ENCODE measurements at places on chromosomes 16 and 17.

DNA sequence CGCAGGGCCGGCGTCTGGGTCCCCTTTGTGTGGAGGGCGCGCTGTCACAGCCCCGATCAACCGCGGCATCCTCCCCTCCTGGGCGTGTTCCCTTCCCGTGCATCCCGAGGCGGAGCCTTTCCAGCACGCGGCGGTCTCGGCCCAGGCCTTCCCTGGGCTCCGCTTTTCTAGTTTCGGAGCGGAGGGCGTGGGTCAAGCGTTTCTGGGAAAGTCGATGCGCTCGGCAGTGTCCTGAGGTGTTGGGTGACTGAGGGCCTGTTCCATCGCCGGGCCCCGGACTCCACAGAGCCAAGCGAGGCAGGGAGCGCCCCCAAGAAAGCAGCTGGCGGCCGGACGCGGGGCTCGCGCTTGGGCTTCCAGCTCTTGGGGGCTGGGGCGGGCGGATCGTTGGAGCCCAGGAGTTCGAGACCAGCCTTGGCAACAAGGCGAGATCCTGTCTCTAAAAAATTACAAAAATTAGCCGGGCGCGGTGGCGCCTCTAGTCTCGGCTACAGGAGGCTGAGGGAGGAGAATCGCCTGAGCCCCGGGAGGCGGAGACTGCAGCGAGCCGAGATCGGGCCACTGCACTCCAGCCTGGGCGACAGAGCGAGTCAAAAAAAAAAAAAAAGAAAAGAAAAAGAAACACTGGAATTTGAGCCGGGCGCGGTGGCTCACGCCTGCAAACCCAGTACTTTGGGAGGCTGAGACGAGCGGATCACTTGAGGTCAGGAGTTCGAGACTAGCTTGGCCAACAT lies 806 bp downstream of the IFT140 start:
- no peak for DNase-seq

DNA sequence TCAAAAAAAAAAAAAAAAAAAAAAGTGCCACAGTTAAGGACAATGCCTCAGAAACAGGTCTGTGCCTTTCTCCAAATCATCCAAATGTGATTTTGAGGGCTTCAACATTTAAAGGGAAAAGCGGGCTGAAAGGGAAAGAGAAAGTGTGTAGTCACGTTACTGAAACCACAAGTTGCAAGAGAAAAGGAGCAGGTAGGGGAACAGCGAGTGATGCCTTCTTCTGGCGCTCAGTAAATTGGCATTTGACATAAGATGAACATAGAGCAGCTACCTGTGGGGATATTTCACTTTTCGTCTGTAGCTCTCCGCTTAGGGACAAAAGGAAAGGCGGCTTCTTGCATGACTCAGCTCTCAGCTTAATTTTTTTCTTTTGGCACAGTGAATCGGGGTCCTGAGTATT lies 11.1 kb downstream of the CMTM2 start:
- no peak for DNase-seq

DNA sequence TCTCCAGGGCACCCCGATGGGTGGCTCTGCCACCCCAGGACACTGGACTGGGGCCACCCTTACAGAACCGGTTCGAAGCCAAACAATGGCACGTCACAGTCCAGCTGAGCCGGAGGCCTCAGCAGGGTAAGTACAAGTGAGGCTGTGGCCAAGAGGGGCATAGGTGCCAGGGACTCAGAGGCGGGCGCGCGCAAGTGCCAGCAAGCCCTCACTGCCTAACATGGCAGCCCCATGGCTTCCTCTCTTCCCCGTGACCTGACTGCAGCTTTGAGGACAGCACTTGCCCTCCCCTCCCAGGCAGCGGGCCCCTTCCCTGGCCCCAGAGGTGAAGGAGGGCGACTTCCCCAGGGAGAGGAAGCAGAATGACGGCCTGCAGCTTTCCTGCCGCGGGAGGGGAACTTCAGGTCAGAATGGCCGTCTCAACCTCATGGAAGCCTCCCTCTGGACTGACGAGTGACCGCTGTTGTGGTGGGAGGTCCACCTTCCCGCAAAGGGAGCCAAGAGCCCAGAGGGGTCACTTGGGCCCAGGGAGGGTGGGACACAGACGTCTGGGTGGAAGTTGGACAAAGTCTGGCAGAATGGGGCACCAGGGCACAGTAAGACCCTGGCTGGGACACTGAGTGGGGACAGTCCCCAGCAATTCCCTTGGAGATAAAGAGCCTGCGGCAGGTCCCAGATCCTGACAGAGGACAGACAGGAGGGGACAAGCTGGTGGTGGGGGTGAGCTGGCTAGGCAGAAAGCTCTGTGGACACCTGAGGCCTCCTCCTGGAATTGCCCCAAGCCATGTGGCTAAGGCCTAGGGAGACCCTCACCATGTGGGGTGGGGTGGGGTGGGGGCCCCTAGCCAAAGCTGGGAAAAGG lies 52.1 kb upstream of the TOB1 start:
- no peak for DNase-seq

DNA sequence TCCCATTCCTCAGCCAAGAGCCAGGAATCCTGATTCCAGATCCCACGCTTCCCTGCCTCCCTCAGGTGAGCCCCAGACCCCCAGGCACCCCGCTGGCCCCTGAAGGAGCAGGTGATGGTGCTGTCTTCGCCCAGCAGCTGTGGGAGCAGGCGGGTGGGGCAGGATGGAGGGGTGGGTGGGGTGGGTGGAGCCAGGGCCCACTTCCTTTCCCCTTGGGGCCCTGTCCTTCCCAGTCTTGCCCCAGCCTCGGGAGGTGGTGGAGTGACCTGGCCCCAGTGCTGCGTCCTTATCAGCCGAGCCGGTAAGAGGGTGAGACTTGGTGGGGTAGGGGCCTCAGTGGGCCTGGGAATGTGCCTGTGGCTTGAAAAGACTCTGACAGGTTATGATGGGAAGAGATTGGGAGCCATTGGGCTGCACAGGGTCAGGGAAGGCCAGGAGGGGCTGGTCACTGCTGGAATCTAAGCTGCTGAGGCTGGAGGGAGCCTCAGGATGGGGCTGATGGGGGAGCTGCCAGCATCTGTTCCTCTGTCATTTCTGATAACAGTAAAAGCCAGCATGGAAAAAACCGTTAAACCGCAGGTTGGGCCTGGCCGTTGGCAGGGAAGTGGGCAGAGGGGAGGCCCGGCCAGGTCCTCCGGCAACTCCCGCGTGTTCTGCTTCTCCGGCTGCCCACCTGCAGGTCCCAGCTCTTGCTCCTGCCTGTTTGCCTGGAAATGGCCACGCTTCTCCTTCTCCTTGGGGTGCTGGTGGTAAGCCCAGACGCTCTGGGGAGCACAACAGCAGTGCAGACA lies at the start of gene SPN:
Gene SPN, plus strand, starts transcription at position 232 of the 791 bp plus-strand sequence. Its CDS starts 482 bp downstream, at position 714.
- no peak for DNase-seq

GRCh38 chr16:1177750-1178149 lies 24.8 kb downstream of the CACNA1H start:
- no peak for DNase-seq

- no peak for DNase-seq
Observed at GRCh38 chr16:81321039-81321438, 6.3 kb downstream of the GAN start.

- DNase-seq, result no peak
Observed at GRCh38 chr17:57046749-57047148, 38.3 kb upstream of the AKAP1 start.

DNA sequence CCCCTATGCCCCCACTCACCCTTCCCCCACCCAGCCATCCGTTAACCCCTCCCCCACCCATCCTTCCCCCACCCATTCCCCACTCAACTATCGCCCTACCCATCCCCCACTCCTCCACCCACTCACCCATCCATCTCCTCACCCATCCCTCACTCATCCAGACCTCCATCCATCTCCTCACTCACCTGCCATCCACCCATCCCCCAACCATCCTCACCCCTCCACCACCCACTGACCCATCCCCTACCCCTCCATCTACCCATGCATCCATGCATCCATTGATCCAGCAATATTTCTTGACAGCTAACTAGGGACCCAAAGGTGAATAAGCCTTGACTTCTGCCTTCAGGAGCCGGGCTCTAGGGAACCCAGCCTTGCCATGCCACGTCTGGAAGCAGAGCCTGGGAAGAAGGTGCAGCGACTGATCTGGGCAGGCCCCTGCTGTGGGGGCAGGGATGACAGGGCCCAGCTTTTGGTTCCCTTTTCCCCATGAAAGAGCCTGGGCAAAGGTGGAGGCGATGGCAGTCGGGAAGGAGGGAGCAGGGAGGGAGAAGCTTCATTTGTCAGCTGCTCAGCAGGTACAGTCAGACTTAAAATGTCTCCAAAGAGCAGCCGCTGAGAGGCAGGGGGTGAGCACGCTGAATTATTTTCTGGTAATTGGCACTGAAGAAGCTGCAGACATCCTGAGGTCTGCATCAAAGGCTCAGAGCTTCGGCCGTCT lies 23.1 kb upstream of the DOC2B start:
- DNase-seq, result no peak

DNA sequence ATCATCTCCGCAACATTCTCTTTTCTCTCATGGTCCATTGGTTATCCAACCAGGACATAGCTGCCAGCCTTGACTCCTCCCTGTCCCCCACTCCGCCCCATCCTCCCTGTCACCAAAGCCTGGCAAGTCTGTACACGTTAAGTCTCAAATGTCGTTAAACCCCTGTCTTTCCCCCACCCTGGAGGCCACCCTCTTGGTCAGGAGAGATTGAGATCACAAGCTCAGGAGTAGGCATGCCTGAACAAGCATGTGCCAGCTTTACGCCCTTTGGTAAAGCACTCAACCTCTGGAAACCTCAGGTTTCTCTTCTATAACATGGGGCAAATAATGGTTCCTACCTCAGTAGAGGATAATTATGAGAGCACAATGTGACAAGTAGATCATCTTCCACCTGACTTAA lies 38.1 kb upstream of the CCL1 start:
- DNase-seq, result no peak

- no peak for DNase-seq
Observed at GRCh38 chr17:67575325-67575724, 142.4 kb upstream of the NOL11 start.

DNA sequence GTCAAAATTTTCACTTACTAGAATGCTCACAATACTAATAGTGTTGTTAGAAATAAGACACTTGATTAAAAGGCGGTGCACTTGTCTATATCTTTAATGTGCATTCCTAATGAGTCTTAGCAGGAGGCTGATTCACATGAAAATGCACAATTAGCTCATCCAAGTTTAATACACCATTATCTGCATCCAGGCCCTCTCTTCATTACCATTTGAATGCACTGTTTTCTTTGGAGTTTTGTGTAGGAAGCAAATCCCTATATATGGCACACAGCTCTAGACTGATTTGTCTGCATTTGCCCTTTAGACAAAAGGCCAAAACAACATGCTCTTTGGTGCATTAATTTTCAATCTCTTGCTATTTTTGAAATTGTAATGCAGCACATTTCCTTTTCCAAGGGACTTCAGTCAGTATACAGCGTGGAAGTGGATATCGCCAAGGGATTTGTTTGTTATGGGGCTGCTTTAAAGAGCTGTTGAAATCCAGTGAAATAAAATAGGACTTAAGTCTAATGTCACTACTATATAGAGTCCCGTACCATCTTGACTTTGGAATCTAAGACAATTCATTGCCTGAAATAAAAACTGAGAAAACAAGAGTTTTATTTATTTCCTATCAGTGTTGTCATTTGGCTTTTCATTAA lies 257.6 kb upstream of the CPHXL start:
- no peak for DNase-seq

GRCh38 chr17:2266045-2266864 lies 37.3 kb downstream of the SMG6 start:
- DNase-seq, result no peak

DNA sequence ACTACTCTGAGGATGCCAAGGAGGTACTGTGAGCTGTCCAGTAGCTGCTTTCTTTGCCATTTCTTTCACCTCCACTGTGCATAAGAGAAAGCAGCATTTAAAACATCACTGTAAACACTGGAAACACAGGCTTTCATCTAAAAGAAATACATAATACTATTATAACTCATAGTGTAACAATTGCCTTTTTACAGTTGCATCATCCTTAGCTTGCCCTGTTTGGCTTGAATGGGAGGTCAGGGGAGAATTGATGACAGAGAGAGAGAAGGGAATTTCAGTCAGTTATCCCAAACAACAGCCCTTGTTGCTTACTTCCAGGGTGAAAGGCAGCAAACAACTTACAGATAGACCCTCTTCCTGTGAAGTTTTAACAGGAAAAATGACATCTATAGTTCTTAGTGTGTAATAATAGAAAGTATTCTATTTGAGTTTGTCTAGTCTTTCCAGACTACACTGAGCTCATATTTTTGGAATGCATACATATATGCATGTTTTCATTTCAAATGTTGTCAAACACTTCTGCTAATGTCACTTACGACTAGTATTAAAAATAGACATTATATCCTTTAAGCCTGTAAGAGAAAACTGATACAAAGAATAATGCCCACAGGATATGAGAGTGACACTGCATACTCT lies 71.7 kb upstream of the MTMR4 start:
- DNase-seq, result no peak

- no peak for DNase-seq
Observed at GRCh38 chr17:77227461-77228240, 86.9 kb downstream of the SEC14L1 start.

DNA sequence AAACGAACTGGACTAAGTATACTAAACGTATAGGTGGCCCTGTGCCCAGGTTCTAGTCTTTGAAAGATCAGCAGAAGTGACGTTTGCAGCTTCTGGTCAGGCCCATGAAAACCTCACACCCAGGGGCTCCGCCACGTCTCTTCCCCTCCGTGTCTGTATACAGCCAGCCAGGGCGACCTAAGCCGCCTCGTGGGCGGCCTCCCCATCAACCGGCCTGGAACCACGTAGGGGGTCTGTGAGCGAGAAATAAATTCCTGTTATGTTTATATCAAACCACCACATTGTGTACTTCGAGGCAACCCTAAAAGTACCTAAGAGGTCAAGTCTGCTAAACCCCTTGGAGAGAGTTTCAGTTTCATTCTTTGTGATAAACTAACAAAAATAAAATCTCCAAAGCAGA lies 6.8 kb downstream of the TK1 start:
- no peak for DNase-seq

- no peak for DNase-seq
Observed at GRCh38 chr17:36923814-36924221, 13.5 kb upstream of the LHX1 start.

DNA sequence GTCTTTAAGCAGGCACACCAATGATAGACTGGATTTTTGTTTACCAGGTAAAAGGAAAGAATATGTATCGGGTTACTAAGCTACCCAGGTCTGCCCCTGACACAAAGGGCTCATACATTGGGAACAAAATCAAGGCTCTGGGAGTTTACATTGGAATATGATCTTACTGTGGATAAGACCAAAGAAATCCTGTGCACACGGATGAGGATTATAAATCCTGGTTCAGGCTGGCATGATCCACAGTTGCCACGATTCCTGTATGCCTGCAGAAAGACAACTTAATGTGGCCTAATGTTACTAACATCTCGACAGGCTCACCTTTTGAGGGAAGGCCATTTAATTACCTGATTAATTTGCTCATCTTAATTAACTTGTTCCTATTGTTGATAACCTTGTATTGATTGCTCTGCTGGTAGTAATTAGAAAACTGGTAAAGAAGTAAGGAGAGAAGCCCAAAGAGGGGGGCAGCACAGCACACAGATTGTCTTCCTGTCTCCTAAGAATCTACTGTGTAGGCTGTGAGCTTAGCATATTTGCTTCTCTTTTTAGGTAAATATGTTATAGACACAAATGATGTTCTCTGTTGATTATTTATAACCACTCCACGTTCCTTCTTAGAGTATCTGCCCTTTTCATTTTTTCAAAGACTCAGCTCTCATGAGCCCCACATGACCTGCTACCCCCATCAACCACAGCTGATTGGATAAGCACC lies 51.0 kb upstream of the TOX3 start:
- DNase-seq, result no peak

Data from fibroblast of pulmonary artery (primary cell).